Smooth muscle cell of trachea (primary cell): ENCODE measurements at places on chromosomes 2 and 18. TPM values are rescaled to one million over a fixed set of nuclear protein-coding genes. Genes with fewer than 3 reads are reported as not detected.

The SERTAD2 gene
- 12.9 and 14.2 TPM in 2 replicates for total RNA-seq

The NBEAL1 gene
- 44.2 and 48.0 TPM in 2 replicates for total RNA-seq

The FEV gene
- under 0.01 TPM in 1 of 2 replicates, not detected in the other for total RNA-seq

The RFTN2 gene
- 3.6 and 4.0 TPM in 2 replicates for total RNA-seq

The CIDEA gene
- 0.29 TPM in 1 of 2 replicates, not detected in the other for total RNA-seq

The MGAT4A gene
- total RNA-seq, result 0.83 and 2.2 TPM in 2 replicates

The PLA2R1 gene
- total RNA-seq, result 14.1 and 16.5 TPM in 2 replicates

The LYPD1 gene
- total RNA-seq, result 0.33 and 0.73 TPM in 2 replicates

The ZSWIM2 gene
- under 0.01 TPM in 1 of 2 replicates, not detected in the other for total RNA-seq

The FBXO36 gene
- 2.5 and 4.9 TPM in 2 replicates for total RNA-seq

The ARHGEF4 gene
- 1.3 and 4.0 TPM in 2 replicates for total RNA-seq

The ABCG8 gene
- total RNA-seq, result not detected in 2 replicates

The TTN gene
- 0.50 and 3.8 TPM in 2 replicates for total RNA-seq

The KIF1A gene
- total RNA-seq, result not detected in 2 replicates

The SCN3A gene
- total RNA-seq, result 0.50 and 1.3 TPM in 2 replicates

The GALNT5 gene
- total RNA-seq, result 62.3 and 81.0 TPM in 2 replicates

The CREG2 gene
- 0.44 and 0.83 TPM in 2 replicates for total RNA-seq
